Muscle of leg (tissue), 16 donors: ENCODE measurements at places on chromosomes 3 and 15.

- no peak for DNase-seq
Measured at GRCh38 chr15:96422125-96422524, 91.6 kb downstream of the NR2F2 start.

DNA sequence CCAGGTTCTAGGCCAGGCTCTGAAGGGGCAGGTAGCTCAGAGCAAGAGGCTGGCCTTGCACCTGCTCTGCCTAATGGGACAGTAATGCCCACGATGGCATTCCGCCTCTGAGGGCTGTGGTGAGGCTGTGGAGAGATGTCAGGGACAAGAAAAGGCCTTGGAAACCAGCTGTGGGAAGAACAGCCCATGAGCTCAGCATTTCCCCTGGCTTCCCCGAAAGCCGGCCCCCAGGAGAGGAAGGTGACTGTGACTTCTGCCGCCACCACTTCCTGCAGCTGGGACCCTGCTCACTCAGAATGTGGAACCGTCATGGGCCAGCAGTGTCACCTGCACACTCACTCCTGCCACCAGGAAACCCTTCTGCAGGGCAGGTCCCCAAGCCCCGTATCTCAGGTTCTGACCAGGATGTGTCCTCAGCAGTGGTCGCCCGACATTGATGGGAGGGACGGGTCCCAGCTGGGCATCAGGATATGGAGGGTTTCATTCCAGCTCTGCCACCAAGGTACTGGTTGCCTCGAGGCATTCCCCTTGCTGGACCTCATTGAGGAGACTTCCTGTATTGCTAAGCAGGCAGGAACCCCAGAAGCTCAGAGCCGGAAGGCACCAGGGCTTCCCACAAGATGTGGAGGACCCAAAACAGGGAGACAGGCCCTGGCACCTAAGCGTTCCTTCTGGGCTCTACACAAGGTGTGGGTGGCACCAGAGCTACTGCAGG is 30.7 kb downstream of the SEMA7A start:
- peak; percentile 61 for DNase-seq

GRCh38 chr3:180352261-180352660 is 249.7 kb upstream of the TTC14 start:
- DNase-seq, result peak; percentile 40

DNA sequence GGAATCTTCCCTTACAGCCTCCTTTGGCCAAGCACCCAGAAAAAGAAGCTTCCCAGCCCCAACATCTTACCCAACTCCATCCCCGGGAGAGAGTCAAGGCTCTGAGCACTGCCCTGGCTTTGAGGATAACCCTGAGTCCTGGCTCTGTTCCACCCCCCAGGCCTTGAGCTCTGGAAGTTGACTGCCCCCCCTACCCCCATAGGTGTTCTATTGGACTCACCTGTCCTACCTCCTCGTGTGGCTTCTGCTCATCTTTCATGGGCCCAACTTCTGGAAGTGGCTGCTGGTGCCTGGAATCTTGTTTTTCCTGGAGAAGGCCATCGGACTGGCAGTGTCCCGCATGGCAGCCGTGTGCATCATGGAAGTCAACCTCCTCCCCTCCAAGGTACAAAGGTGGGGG is 22.3 kb downstream of the NOX5 start:
- DNase-seq, result no peak

DNA sequence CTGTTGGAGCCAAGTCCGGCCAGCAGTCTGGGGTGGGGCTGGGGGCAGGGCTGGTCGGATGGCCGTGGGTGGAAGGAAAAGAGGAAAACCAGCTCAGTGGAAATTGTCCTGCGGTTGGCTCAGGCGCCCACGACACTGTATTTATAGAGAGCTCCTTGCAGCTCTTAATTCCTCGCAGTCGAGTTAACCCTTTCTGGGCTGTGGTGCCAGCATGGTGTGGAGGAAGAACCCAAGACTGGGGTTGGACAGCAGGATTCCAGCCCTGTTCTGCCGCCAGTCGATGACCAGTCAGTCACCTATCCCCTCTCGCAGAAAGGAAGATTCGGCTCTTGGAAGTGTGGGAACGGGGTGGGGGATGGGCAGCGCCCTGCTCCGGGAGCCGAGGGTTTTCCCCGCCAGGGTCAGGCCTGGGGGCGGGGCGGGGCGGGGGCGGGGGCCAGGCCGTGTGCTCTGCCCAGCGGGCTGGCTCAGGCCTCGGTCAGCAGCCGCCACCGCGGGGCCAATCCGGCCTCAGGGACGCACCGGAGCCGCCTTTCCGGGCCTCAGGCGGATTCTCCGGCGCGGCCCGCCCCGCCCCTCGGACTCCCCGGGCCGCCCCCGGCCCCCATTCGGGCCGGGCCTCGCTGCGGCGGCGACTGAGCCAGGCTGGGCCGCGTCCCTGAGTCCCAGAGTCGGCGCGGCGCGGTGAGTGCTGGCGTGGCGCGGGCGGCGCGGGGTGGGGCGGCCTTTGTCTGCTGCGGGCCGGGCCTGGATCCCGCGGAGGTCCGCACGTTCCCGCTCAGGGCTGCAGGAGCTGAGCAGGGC is at the start of gene CD276:
TSS of gene CD276 (plus strand) at position 607 of the 804 bp plus-strand sequence. CDS start 15,257 bp downstream, outside the sequence.
- peak; percentile 89 for DNase-seq

- DNase-seq, result no peak
Measured at GRCh38 chr15:87461631-87462030, 794.9 kb downstream of the NTRK3 start.

DNA sequence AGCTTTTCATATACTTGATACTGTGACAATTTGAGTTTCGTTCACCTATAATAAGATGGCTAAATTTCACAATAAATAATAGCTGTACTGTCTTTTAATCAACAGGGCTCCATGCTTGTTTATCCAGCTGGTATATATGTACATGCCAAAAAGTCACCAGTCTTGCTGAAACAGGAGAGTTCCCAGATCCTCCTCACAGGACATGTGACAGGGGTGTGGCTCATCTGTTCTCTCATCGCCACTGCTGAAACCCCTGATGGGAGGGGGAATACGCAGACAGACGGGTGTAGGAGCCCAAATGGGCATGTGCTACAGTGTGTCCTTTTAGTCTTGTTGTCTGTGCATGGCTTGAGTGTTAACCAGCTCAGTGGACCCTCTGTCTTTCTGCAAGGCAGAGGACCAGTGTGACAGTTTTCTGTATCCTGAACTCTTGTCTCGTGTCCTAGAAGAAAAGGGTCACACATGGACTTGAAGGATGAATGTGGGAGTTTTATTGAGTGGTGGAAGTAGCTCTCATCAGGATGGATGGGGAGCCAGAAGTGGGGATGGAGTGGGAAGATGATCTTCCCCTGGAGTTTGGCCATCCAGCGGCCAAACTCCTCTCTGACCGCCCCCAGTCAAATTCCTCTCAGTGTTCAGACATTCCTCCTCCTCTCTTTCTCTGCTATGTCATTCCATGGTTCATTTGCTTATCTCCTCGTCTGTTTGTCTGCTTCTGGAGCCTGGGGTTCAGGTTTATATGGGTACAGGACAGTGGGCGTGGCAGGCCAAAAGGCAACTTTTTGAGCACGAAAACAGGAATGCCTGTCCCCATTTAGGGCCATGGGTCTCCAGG is 113.1 kb upstream of the NECTIN3 start:
- no peak for DNase-seq

DNA sequence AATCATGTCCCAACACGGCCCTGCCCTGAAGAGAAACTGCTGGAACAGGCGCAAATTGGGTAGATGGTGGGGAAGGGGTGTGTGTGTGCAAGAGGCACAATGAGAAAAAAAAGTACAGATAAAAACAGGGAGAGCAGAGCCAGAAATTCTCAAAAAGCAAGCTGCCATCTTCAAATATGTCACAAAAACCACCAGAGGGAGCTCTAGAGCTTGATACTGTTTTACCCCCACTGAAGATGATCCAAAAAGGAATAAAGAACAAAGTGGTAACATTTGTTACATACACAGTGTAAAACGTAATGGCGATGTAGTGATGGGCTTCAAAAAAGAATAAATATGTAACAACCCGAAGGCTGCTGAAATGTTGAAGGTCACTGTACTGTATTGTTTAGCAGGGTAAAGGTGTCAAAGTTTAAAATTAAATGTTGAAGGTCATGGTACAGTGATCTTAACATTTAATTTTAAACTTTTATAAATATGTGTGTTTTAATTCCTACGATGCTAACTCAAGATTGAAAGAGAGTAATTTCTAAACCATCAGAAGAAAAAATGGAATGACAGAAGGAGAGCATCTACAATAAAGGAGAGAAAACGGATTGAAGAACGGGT is 6.0 kb downstream of the SNRPA1 start:
- DNase-seq, result no peak

- DNase-seq, result no peak
Measured at GRCh38 chr15:30046430-30046829, 36.3 kb upstream of the GOLGA8J start.
